CMK (cell line): ENCODE measurements at places on chromosomes 4 and X.

GRCh38 chr4:137300776-137301175, 231.5 kb downstream of the PCDH18 start:
- no peak for DNase-seq

GRCh38 chr4:41216294-41217019, 2.1 kb upstream of the APBB2 start:
- no peak for DNase-seq

GRCh38 chrX:140439476-140439875, 65.4 kb downstream of the SOX3 start:
- no peak for DNase-seq

GRCh38 chr4:80897537-80898303, 132.8 kb upstream of the BMP3 start:
- DNase-seq: no peak

DNA sequence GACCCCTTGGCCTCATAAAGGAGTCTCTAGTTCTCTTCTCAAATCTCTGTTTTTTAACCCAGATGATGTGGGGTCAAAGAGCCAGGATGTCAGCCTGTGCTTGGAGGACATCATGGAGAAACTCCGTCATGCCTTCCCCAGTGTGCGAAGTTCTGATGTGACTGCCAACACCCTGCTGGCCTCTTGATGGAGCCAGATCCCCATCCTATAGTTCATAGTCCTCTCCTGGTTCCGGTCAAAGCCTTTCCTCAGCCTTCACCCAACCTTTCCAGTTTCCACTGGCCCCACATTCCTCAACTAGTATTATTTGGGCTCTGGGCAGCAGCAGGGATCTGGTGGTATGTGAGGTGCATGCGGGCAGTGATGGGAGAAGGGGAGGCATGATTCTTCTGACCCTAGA, 30.7 kb downstream of the TAF7L start:
- DNase-seq: no peak

DNA sequence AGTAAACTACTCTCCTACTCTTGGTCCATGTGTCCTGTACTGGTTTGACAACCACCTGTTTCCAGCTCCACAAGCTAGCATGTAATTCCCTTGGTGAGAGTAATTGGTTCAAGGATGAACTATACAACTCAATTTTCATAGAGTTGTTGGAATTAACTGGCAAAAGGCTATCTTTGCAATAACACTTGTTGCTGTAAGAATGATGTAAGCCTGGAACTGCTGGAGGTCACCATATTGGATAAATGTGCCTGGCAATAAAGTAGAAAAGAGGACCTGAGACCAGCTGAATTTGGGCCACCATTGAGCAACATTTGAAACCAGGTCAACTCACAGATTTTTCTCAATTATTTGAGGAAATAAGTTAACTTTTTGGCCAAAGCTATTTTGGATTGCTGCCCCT, 175.5 kb downstream of the CAMK2D start:
- DNase-seq: no peak

DNA sequence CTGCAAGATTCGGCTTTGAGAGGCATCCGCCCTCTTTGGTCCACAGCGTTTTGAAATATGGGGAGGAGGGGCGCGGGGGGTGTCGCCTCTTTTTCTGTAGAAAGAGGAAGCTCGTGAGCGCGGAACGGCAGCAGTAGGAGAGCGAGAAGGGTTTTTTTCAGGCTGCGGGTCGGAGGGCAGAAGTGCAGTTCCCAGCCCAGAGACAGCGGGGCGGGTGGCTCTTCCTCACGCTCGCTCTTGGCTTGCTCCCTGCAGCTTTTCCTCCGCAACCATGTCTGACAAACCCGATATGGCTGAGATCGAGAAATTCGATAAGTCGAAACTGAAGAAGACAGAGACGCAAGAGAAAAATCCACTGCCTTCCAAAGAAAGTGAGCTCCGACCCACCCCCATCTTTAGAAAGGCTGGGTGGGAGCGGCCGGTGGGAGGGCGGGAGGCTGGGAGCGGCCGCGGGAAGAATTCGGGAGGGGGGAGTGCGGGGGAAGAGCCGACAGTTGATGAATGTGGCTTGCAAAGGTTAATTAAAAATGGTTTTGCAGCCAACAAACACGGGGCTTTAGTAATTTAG, 1.2 kb downstream of the TMSB4X start:
- no peak for DNase-seq

- no peak for DNase-seq
These were observed 9.2 kb downstream of the MAP9 start for GRCh38 chr4:155367608-155368007.

- DNase-seq: no peak
These were observed 137.6 kb downstream of the CPZ start for GRCh38 chr4:8730159-8730558.
